T-helper 22 cell (primary cell): ENCODE measurements at places on chromosomes 12 and 14.

- DNase-seq: no peak
These were observed 268.7 kb downstream of the FBXL14 start for GRCh38 chr12:1325666-1326065.

GRCh38 chr14:68672609-68673285 is 120.1 kb downstream of the ZFP36L1 start:
- no peak for DNase-seq

DNA sequence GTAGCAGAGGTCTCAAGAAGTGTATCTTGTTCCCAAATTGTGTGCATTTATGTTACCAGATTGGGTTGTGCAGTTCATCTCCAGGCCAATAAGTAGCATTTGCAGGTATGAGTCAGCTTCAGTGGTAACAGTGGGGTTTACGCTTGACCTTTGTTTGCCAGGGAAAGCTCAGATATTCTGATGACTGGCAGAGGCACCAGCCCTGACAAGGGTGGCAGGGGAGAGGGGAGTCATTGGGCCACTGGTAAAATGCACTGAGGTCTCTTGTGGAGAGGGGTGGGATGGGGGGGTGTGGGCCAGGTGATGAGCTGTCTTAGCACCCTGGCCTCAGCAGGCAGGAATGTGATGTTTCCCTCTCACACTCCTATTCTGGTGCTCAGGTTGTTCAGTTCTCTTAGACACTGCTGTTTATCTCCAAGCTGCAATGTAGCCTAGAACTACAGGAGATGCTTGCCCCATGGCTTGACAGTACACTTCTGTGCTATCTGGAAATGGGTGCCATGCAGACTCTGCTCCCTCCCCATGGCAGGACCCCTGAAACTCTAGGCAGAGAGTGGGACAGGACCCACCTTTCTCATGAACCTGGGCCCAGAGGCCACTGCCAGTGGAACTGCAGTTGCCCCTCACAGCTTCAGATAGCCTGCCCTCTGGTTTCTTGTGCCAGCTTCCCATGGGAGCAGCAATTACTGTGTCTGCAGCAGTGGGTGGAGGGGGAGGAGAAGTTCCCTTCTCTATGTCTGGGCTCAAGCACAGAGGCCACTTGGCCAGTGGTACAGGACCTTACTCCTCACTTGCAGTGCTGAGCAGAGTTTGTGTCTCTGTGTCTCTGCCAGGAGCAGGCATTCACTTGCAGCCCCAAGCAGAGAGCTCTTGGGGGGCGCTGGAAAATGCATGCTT is 31.9 kb downstream of the USP15 start:
- no peak for DNase-seq

DNA sequence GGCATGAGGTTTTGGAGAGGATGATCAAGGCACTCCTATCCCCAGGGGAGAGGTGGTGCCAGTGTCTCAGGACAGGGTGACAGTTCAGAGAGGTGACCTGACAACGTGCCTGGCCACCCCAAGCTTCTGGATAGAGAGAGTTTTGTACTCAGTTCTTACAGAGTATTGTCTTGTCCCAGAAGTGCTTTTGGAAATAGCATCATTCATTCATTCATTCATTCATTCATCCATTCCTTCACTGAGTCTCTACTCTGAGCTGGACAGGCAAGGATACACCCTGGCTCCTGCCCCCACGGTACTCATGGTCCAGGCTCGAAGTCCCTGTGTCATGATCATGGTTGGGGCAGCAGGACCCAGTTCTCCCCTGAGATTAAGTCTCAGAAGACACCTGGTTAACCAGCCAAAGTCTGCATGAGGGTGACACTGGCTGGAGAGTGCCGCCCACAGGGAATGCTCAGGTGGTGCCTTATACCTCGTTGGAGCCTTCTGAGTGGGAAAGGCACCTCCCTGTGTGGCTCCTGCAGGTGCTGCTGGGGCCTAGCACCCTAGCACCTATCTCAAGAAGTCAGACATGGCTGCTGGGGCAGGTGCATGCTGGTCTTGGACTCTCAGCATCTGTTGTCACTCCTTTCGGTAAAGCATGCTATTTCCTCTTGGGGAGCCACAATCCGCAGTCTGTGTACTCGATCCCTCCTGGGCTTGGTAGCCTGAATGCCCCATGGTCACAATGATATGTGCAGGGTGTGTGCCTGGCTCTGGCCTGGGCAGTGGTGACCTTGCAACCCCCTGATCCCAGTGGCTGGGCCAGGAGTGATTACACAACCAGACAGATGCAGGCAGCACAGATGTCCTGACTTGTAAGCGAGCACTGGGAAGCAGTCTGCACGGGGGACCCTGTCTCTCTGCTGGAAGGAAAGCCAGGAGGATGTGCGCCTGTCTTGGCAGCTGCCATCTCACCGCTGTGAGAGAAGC is 57.8 kb downstream of the C14orf132 start:
- DNase-seq: no peak

GRCh38 chr14:104865631-104866441 is 768 bp downstream of the CEP170B start:
- no peak for DNase-seq

GRCh38 chr12:6821591-6822425 is at the start of gene GPR162:
Gene GPR162, plus strand, starts transcription at chr12:6821821. Its CDS starts 2,078 bp downstream, at chr12:6823899.
- no peak for DNase-seq

DNA sequence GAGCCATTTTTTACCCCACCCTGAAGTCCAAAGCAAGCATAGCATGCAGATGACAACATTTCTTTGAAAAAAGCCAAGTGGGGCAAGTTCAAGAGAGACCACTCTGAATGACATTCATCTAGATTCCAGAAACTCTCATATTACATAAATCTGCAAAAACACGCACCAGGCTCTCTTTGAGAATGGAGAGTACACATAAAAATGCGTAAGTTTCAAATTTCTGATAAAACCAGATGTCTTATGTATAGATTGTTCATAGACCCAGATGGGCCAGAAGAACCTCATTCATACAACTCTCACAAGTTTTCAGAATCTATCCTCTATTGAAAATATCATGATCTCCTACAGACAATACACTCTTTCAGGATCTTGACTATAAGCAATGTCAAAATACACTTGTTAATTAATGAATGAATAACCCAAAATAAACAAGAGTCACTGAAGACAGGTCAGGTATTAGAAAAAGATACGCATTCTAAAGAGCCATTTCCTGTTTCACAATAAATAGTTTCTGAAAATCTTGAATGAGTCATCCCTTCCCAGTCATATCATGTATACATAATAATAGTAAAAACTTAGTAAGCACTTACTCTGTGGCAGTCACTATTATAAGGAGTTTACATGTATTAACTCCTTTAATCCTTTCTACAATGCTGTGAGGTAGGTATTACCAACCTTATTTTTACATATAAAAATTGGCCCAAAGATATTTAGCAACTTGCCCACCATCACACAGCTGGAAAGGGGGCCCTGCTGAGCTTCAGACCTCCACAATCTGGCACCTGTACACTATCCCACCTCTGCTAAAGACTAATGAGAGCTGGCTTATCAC is 72.0 kb downstream of the PPP2R5E start:
- DNase-seq: no peak

GRCh38 chr12:510071-510825 is 50.5 kb downstream of the B4GALNT3 start:
- DNase-seq: no peak

DNA sequence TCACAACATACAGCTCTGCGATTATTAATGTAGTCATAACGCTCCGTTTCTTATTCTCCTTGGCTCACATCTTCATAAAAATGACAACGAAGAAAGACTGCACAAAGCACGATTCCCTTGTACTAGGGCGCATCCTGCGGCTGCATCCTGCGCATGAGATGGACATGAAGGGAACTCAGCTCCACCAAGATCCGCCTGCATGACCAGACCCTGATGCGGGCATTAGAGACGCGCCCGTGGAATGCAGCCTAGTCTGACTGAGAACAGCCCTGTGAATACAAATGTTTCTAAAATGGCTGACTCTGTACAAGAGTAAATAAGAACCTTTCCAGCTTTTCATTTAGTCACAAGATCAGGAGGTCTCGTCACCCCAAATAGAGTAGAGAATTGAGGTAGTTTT is 422.2 kb downstream of the NOVA1 start:
- DNase-seq: no peak

- DNase-seq: no peak
These were observed 18.9 kb upstream of the CARMIL3 start for GRCh38 chr14:24032727-24033418.

DNA sequence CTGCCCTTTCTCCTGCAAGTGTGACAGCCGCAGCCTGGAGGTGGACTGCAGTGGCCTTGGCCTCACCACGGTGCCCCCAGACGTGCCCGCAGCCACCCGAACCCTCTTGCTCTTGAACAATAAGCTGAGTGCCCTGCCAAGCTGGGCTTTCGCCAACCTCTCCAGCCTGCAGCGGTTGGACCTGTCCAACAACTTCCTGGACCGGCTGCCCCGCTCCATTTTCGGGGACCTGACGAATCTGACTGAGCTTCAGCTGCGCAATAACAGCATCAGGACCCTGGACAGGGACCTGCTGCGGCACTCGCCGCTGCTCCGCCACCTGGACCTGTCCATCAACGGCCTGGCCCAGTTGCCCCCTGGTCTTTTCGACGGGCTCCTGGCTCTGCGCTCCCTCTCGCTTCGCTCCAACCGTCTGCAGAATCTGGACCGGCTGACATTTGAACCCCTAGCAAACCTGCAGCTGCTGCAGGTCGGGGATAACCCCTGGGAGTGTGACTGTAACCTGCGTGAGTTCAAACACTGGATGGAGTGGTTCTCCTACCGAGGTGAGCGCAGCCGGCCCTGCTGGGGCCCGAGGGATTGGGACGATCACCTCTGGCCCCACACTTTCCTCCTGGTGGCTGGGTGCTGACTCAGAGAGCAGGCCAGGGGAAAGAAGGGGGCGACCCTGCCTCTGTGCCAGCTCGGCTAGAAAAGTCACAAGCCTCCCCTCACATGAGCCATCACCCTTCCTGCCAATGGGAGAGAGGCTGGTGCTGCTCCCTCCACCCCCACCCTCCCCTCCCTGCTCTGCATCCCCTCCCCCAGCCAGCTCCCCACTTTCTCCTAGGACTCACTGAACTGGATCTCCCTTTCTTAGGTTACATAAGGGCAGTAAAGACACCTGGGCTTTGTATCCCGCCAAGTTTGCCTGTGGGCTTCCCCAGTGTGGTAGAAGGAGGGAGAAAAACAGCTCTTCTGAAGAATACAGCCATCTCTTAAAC is 10.9 kb downstream of the LRTM2 start:
- DNase-seq: no peak
